ENCODE measurements at places on chromosomes 1 and 21. TPM values are rescaled to one million over a fixed set of nuclear protein-coding genes. Genes with fewer than 3 reads are reported as not detected.

The CELA3B gene
- not detected for total RNA-seq

The COL11A1 gene
- total RNA-seq = 0.14 TPM

The CBR1 gene
- total RNA-seq = 95.0 TPM

The WNT9A gene
- total RNA-seq = 7.1 TPM

The KIAA0319L gene
- 38.1 TPM for total RNA-seq

The VASH2 gene
- total RNA-seq = not detected

The VWA5B1 gene
- total RNA-seq = not detected

The SLC1A7 gene
- total RNA-seq = not detected

The LIN28A gene
- total RNA-seq = not detected

The LCE1A gene
- total RNA-seq = not detected

The OR2L5 gene
- total RNA-seq = 0.27 TPM

The HUNK gene
- total RNA-seq = 0.17 TPM

The LMO4 gene
- 44.7 TPM for total RNA-seq

The OR2W3 gene
- 1.2 TPM for total RNA-seq

The TESK2 gene
- 3.0 TPM for total RNA-seq

The GJC2 gene
- 0.33 TPM for total RNA-seq

The DDI2 gene
- total RNA-seq = 22.2 TPM

The SLC44A5 gene
- 3.2 TPM for total RNA-seq

The LAD1 gene
- 187 TPM for total RNA-seq

The NPL gene
- 5.5 TPM for total RNA-seq

The DPT gene
- not detected for total RNA-seq

The MUTYH gene
- 9.8 TPM for total RNA-seq

The PTPN7 gene
- not detected for total RNA-seq

The BATF3 gene
- not detected for total RNA-seq

The CA6 gene
- 0.67 TPM for total RNA-seq

The GNAT2 gene
- total RNA-seq = not detected

The ANGPTL3 gene
- total RNA-seq = not detected

Measured in mammary epithelial cell (primary cell).